ENCODE measurements at places on chromosomes 2 and 18.

DNA sequence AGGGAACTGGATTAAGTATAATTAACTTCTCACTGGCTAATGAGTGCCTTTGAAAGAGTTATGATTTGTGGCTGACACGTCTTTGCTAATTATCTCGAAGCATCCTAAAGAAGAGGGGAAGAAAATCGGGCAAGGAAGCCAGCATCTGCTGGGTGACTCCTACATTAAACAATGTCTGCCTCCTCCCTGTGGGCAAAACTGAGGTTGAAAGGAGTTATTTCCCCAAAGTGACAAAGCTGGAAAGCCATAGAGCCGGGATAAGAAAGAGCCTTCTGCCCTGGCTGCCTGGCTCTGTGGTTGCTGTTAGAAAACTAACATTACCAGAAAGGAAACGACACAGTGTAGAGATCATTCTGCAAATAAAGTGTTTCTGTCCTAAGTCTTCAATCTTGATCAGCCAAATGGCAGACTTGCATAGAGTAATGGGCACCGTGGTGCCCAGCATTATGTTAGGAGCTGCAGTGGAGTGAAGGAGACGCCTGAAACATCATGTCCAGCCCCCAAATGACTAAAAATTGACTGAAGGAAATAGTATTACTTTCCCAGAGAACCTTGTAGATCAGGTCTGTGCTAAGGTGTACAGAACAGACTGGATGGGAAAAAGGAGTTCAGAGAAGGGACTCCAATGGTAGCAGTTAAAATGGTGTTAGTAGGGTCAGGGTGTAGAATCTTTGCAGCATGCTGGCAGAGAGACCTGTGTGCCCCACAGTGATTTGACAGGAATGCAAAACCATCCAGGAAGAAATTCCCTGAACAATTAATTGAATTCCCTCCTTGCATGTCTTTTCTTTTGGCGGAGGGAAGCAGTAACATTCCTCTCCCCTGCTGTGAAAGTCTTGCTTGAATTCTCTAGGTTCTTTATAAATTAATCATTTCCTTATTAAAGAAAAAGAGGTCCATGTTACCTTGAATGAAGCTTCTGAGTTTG is 44.4 kb downstream of the ALPK2 start:
- DNase-seq, result no peak

GRCh38 chr2:28986429-28986828 is 5.3 kb downstream of the TOGARAM2 start:
- no peak for DNase-seq

- DNase-seq, result no peak
Measured at GRCh38 chr2:28640908-28641300, 110.7 kb upstream of the PPP1CB start.

- no peak for DNase-seq
Measured at GRCh38 chr18:6215888-6216287, 198.8 kb downstream of the L3MBTL4 start.

- no peak for DNase-seq
Measured at GRCh38 chr2:238566001-238566645, 139.4 kb downstream of the ASB1 start.

GRCh38 chr2:190696792-190697398 is 48.0 kb downstream of the NAB1 start:
- no peak for DNase-seq

DNA sequence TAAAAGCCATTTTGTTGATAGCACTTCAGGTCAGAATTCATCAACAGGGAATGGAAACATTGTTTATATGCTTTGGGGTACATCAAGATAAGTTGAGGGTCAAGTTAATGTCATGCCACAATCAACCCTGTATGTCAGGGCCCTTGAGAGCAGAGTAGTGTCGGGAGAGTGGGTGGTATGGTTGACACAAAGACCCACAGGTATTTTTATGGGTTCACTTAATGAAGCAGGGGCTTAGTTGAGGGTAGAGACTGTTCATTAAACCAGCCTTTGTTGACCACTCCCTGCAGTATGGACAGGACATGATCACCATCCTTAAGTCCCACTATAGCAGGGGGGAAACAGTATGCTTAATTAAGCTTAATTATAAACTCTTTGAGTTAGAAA is 5.7 kb downstream of the RPL37A start:
- DNase-seq, result no peak

GRCh38 chr18:45654677-45655076 is 39.4 kb downstream of the SLC14A2 start:
- no peak for DNase-seq

GRCh38 chr2:239966029-239966852 is 58.9 kb downstream of the NDUFA10 start:
- no peak for DNase-seq

GRCh38 chr2:54183972-54184371 is 68.6 kb downstream of the ACYP2 start:
- no peak for DNase-seq

All from activated T-helper 9 cell treated with anti-CD3 and anti-CD28 coated beads, Interleukin-2, amount 50 U/mL, for 16 hours (primary cell).